ENCODE measurements at places on chromosomes 13 and 19. TPM values are rescaled to one million over a fixed set of nuclear protein-coding genes. Genes with fewer than 3 reads are reported as not detected.

Gene PROZ
- total RNA-seq: not detected

Gene RGL3
- 72.0 TPM for total RNA-seq

Gene LGALS14
- total RNA-seq: not detected

Gene ZNF93
- total RNA-seq: 3.9 TPM

GRCh38 chr19:13072188-13072908 is 30.3 kb downstream of the LYL1 start:
- no peak for DNase-seq

DNA sequence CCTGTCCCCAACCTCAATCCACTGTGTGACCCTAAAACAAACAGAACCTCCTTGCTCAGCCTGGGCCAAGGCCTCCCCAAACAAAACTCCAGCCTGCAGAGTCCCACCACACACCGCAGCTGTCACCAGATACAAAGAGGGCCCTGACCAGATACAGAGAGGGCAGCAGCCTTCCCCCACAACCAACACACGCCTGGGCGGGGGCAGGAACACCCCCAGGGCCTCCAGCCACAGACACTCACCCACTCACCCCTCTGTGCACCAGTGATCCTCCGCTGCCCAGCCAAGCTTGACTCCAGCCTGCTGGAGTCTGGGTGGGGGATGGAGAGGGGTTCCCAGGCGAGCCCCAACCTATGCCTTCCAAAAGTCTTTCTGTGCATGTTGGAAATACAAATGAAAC is 5.9 kb upstream of the CIRBP start:
- DNase-seq: no peak

DNA sequence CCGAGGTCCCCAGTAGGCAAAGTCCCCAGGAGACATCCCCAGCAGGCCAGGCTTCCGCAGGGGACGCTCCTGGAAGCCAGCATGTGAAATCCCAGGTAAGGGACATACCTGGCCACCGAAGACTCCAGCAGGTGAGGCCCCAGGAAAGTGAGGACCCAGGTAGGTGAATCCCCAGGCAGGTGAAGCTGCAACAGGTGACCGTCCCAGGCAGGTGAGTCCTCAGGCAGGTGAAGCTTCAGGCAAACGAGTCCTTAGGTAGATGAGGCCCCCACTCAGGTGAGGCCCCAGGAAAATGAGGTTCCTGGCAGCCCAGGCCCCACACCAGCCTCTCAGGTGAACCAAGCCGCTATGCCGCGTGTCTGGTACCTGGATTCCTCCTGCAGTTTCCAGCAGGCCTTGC is 8.3 kb downstream of the FUT6 start:
- DNase-seq: no peak

DNA sequence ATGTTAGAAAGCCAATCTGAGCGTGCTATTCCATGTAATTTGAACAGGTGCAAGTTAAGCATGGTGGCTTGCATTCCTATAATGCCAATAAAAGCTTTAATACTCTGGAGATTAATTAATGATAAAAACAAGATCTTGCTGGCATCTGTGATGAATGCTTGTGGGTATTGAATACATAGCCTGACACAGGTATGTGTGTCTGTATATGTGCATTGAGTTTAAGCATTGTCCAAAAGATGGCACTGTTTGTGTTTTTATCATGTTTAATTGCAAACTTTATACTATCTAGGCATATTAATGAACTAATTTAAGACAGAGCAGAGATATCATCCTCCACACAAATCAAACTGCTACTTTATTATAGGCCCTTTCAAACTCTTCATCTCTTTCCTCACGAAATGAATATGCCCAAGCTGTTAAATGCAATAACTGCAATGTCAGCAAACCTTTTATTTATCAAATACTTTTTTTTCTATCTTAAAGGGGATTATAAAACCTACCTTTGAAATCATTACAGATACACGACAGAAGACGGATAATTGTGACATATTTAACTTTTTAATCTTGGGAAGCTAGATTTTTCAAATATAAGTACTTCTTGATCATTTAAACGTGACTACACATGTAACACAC is 86.5 kb downstream of the TNFSF11 start:
- no peak for DNase-seq
